ENCODE measurements at places on chromosomes 1 and 21.

DNA sequence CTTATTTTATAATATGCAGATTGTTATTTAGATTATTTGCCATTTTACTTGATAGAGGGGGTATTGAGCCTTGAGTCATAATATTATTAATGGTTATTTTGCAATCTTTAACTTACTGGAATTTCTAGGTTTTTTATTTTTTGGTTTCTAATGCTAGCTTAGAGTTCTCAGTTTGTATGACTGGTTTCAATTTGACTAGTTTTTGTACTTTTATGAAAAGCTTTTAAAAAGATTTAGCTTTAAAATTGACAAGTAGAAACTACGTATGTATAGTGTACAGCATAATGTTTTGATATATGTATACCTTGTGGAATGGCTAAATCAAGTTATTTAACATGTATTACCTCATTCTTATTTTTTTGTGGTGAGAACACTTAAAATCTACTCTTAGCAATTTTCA lies 41.5 kb downstream of the CEP350 start:
- no peaks in the 10 kb centered on the region for H3K4me1 ChIP-seq
- H3K27ac ChIP-seq: no peak overlapping the region
- no peaks in the 10 kb centered on the region for H3K27me3 ChIP-seq
- H3K36me3 ChIP-seq: peaks cover 27% of the 10 kb centered on the region
- DNase-seq: no peak
- H3K4me3 ChIP-seq: no peak overlapping the region

GRCh38 chr1:103266036-103266435 lies 157.7 kb upstream of the COL11A1 start:
- H3K4me1 ChIP-seq: no peaks in the 10 kb centered on the region
- no peak overlapping the region for H3K27ac ChIP-seq
- H3K27me3 ChIP-seq: no peaks in the 10 kb centered on the region
- no peaks in the 10 kb centered on the region for H3K36me3 ChIP-seq
- no peak for DNase-seq

- H3K4me3 ChIP-seq: no peak overlapping the region
- no peaks in the 10 kb centered on the region for H3K36me3 ChIP-seq
- no peak overlapping the region for H3K27ac ChIP-seq
- no peaks in the 10 kb centered on the region for H3K27me3 ChIP-seq
- no peak for DNase-seq
- no peaks in the 10 kb centered on the region for H3K4me1 ChIP-seq
Observed at GRCh38 chr1:90809996-90810395, 92.9 kb upstream of the BARHL2 start.

DNA sequence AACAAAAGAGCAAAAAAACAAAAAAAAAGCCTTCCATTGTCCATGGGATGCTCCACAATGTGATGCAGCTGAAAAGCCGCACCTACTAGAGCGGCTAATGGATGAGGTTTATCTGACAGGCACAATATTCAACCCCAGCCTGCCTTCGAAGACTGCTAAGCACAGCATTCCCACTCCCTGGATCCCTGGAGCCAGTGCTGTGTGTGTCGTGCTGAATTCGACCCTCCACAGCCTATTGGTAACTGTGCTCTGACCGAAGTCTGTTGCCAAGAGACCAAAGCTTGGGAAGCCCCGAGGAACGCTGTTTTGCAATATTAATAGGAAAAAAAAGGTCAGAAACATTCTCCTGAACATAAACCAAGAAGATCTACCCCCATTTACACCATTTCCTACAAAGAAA lies 57.2 kb upstream of the PUM1 start:
- H3K36me3 ChIP-seq: no peaks in the 10 kb centered on the region
- no peak overlapping the region for H3K27ac ChIP-seq
- no peak overlapping the region for H3K4me3 ChIP-seq
- H3K4me1 ChIP-seq: no peaks in the 10 kb centered on the region

DNA sequence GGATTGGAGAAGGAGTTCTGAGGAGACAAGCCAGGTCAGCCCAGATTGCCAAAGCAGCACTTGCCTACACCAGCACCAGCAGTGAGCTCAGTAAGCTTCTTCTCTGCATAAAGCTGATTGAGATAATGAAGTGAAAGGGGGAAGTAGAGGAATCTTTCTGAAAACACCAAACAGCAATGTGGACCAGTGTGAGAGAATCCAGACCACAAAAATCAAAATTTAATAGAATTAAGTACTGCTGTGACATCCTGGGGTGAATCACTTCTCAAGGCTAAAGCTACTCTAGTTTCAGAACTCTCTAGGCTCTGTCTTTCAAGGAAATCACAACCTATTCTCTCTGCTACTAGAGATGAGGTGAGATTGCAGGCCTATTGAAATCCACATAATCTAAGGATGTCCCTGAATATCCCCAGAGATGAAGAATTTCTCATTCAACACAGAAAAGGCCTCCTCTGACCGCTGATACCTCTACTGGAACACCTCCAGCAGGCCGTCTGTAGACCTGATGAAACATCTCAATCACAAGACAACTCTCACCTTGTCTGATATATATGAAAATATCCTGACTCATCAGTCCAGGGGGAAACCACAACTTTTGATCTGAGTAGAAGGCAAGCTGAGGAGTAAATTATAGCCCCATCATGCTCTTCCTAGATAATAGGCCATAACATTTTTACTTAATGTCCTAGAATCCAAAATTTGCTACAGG lies at the start of gene FCRL4:
FCRL4 (minus strand) TSS at position 127 of the 709 bp plus-strand sequence. CDS start 141 bp downstream, outside the sequence.
- DNase-seq: no peak
- no peaks in the 10 kb centered on the region for H3K36me3 ChIP-seq
- H3K4me3 ChIP-seq: no peak within 1 kb of the TSS
- no peaks in the 10 kb centered on the region for H3K27me3 ChIP-seq
- no peak within 1 kb of the TSS for H3K27ac ChIP-seq

GRCh38 chr1:213891989-213892902 lies 95.5 kb upstream of the PROX1 start:
- no peak overlapping the region for H3K4me3 ChIP-seq
- H3K27ac ChIP-seq: no peak overlapping the region
- no peaks in the 10 kb centered on the region for H3K36me3 ChIP-seq
- H3K27me3 ChIP-seq: peaks cover 2% of the 10 kb centered on the region
- DNase-seq: no peak
- H3K4me1 ChIP-seq: no peaks in the 10 kb centered on the region

DNA sequence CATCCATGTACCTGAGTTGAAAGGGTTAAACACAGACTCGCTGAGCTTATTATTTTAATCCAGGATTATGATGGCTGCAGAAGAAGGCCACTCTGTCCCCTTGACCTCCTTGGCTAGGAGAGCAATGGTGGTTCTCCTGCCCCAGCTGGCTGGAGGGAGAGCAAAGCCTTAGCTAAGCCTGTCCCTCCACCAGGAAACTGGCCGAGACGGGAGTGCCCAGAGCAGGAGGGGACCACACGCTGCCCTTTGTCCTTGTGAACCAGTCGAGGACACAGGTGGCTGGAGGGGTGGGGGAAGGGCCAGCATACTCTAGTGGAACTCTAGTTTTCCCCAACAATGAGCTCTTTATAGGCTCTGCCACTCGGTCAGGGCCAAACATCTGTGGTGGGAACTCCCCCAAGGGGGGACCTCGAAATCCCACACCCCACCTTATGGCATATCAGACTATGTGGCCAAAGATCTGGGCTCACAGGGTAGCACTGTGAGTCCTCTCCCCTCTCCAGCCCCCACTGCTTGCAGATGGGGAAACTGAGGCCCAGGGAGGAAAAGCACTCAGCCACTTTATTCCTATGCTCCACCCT lies 12.9 kb downstream of the KIAA1614 start:
- H3K36me3 ChIP-seq: no peaks in the 10 kb centered on the region
- DNase-seq: no peak
- peaks cover 5% of the 10 kb centered on the region for H3K4me1 ChIP-seq
- no peak overlapping the region for H3K4me3 ChIP-seq
- no peaks in the 10 kb centered on the region for H3K27me3 ChIP-seq

GRCh38 chr1:209648346-209648745 lies 3.9 kb downstream of the LAMB3 start:
- H3K36me3 ChIP-seq: no peaks in the 10 kb centered on the region
- H3K27ac ChIP-seq: no peak overlapping the region
- no peak overlapping the region for H3K4me3 ChIP-seq
- no peak for DNase-seq

- H3K4me1 ChIP-seq: no peaks in the 10 kb centered on the region
- DNase-seq: no peak
- H3K27ac ChIP-seq: no peak overlapping the region
- H3K36me3 ChIP-seq: no peaks in the 10 kb centered on the region
- H3K4me3 ChIP-seq: no peak overlapping the region
- H3K27me3 ChIP-seq: no peaks in the 10 kb centered on the region
Observed at GRCh38 chr1:160136926-160137200, 14.5 kb upstream of the ATP1A4 start.

GRCh38 chr1:28985427-28985826 lies 71.1 kb downstream of the EPB41 start:
- H3K27ac ChIP-seq: no peak overlapping the region
- H3K4me1 ChIP-seq: peaks cover 2% of the 10 kb centered on the region
- no peak for DNase-seq
- H3K4me3 ChIP-seq: no peak overlapping the region
- H3K27me3 ChIP-seq: no peaks in the 10 kb centered on the region
- H3K36me3 ChIP-seq: peaks cover 19% of the 10 kb centered on the region

- H3K36me3 ChIP-seq: peaks cover 54% of the 10 kb centered on the region
- peaks cover under 1% of the 10 kb centered on the region for H3K4me1 ChIP-seq
- H3K27ac ChIP-seq: no peak overlapping the region
- H3K4me3 ChIP-seq: no peak overlapping the region
- DNase-seq: no peak
Observed at GRCh38 chr21:42900446-42900845, 7.3 kb downstream of the NDUFV3 start.

- H3K36me3 ChIP-seq: no peaks in the 10 kb centered on the region
- H3K27me3 ChIP-seq: no peaks in the 10 kb centered on the region
- no peak for DNase-seq
- H3K4me1 ChIP-seq: no peaks in the 10 kb centered on the region
- no peak overlapping the region for H3K4me3 ChIP-seq
Observed at GRCh38 chr21:28152732-28153131, 839.9 kb downstream of the LTN1 start.

DNA sequence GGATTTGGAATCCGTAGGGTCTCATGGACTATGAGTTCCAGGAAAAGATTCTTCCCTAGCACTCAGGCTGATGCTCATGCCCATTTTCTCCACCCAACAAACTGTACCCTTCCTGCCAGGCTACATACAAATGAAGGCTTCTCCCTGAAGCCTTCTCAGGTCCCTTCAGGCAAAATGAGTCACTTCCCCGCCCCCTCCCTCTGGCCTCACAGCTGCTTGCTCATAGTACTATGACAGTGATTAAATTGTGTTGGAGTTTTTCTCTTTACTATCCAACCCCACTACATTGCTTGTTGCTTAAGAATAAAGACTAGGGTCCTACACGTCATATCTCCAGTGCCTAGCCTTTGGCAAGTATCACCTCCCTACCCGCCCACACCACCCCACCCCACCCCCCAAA lies 207.6 kb upstream of the NFIA start:
- no peaks in the 10 kb centered on the region for H3K4me1 ChIP-seq
- no peaks in the 10 kb centered on the region for H3K36me3 ChIP-seq
- DNase-seq: no peak
- H3K27me3 ChIP-seq: no peaks in the 10 kb centered on the region
- no peak overlapping the region for H3K4me3 ChIP-seq

DNA sequence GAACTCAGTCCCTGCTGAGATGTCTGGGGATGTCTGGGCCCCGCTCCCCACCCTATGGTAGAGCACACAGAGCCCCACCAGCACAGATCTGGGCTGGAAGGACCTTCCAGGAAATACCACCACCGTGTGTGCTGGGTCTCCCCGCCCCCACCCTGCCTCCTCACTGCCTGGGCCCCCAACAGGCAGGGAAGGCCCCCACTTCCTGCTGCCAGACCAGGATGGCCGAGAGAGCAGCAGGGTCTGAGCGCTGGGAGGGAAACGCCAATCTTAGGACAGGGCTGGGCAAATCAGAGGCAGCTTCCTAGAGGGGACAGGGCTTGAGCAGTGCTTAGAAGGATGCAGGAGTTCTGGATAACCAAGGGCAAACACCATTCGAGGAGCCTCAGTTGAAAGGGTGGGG lies 11.9 kb downstream of the ADGRB2 start:
- no peak overlapping the region for H3K27ac ChIP-seq
- H3K4me1 ChIP-seq: peaks cover 43% of the 10 kb centered on the region
- H3K27me3 ChIP-seq: no peaks in the 10 kb centered on the region
- H3K36me3 ChIP-seq: no peaks in the 10 kb centered on the region

DNA sequence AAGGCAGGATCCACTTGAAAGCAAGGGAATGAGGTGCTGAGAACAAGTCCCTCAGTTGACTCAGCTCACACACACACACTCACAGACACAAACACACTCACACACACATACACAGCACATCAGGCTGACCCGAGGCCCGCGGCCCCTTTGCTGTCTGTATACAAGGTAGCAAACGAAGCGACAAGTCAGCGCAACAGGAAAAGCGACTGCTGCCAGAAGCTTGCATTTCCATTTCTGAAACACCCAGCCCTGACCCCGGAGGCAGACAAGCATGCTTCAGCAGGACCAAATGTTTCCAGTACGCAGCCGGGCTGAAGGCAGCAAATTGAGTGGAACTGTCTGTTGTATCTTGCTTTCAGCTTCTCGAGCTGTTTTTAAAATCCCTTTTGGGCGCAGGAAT lies 501.6 kb downstream of the NPHP4 start:
- no peak for DNase-seq
- H3K27ac ChIP-seq: no peak overlapping the region
- H3K36me3 ChIP-seq: no peaks in the 10 kb centered on the region
- no peak overlapping the region for H3K4me3 ChIP-seq

- no peak for DNase-seq
- no peaks in the 10 kb centered on the region for H3K27me3 ChIP-seq
- H3K27ac ChIP-seq: no peak overlapping the region
- no peaks in the 10 kb centered on the region for H3K36me3 ChIP-seq
- H3K4me3 ChIP-seq: no peak overlapping the region
- H3K4me1 ChIP-seq: no peaks in the 10 kb centered on the region
Observed at GRCh38 chr1:61836649-61837048, 94.4 kb downstream of the PATJ start.

DNA sequence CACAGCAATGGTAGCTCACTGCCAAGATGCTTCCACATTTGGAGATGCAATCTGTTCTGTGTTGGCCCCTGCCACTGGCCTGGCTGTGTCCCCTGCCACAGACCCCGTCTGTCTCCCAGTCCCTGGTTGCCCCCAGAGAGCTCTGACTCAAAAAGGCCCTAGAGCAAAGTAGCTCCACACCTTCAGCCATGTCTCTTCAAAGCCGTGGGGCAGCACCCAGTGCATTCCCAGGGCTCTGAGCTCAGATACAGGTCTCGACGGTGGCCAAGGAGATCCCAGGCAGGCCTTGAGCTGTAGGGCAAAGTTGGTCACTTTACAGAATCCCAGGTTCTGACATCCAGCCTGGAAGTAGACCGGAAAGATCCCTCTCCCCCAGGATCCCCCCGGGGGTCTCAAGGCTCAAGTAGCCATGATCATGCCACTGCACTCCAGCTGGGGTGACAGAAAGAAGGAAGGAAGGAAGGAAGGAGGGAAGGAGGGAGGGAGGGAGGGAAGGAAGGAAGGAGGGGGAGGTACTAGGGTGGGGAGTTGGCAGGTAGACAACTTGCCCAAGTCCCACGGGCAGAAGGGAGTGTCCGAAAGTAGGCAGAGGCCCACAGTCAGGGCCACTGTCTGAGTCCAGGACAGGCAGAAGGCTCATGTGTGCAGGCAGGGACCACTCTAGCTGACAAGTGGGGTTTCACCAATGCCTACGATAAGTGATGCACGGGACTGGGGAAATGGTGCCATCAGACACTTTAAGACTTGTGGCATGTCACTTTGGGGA lies 4.8 kb upstream of the ARF1 start:
- DNase-seq: no peak
- no peak overlapping the region for H3K4me3 ChIP-seq
- peaks cover 4% of the 10 kb centered on the region for H3K4me1 ChIP-seq
- peaks cover 5% of the 10 kb centered on the region for H3K27me3 ChIP-seq

- DNase-seq: no peak
- H3K4me1 ChIP-seq: peaks cover 75% of the 10 kb centered on the region
- H3K27me3 ChIP-seq: no peaks in the 10 kb centered on the region
- H3K27ac ChIP-seq: peak overlapping the region; percentile 91
- peaks cover 3% of the 10 kb centered on the region for H3K36me3 ChIP-seq
- H3K4me3 ChIP-seq: peak overlapping the region; percentile 49
Observed at GRCh38 chr1:1779320-1779675, 1.0 kb upstream of the NADK start.
